Central memory CD8-positive, alpha-beta T cell (primary cell): ENCODE measurements at places on chromosomes 5 and 9.

- no peak for DNase-seq
- H3K36me3 ChIP-seq = no peaks in the 10 kb centered on the region
- no peak overlapping the region for H3K27ac ChIP-seq
- no peak overlapping the region for H3K4me3 ChIP-seq
These were observed 150.4 kb upstream of the POU5F2 start for GRCh38 chr5:93891491-93892480.

DNA sequence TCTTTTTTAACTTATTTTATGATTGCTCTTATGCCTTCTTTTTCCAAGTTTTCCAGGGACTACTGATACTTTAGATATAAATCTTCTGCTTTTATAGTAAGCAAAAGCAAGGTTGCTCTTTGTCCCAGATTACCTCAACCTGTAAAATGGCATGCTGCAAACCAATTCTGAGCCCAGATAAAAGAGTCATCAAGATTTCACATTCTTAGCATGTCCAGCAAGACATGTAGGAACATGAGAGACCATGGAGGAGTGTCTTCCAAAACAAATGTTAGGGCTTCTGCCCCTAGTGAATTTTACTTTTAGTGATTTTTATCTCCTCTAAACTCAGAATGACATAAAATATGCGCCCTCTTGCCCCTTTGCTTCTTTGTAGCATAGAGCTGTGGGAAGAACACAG is 7.0 kb upstream of the CDC20B start:
- H3K27me3 ChIP-seq = peaks cover 90% of the 10 kb centered on the region
- H3K27ac ChIP-seq = no peak overlapping the region
- H3K4me1 ChIP-seq = peaks cover 15% of the 10 kb centered on the region
- H3K36me3 ChIP-seq = no peaks in the 10 kb centered on the region

DNA sequence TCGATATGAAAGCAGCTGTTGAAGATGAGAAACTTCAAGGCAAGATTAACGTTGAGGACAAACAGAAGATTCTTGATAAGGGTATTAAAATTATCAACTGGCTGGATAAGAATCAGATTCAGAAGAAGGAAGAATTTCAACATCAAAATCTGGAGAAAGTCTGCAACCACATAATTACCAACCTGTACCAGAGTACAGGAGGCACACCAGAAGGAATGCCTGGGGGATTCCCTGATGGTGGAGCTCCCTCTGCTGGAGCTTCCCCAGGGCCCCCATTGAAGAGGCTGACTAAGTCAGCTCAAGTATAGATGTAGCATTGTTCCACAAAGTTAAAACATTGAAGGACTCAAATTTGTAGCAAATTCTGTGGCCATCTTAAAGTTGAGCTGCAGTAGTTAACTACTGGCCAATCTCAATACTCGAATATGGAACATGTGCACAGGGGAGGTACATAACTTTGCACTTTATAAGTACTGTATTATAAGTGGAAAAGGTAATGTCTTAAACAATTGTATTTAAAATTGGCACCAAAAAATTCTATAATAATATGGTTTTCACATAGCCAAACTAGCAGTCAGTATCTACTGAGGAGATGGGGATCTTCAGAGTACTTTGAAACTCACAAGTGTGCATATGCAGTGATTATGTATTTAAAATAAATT is 237.5 kb downstream of the CHSY3 start:
- H3K4me3 ChIP-seq = no peak overlapping the region
- H3K4me1 ChIP-seq = no peaks in the 10 kb centered on the region
- DNase-seq = no peak
- no peak overlapping the region for H3K27ac ChIP-seq
- H3K27me3 ChIP-seq = no peaks in the 10 kb centered on the region

DNA sequence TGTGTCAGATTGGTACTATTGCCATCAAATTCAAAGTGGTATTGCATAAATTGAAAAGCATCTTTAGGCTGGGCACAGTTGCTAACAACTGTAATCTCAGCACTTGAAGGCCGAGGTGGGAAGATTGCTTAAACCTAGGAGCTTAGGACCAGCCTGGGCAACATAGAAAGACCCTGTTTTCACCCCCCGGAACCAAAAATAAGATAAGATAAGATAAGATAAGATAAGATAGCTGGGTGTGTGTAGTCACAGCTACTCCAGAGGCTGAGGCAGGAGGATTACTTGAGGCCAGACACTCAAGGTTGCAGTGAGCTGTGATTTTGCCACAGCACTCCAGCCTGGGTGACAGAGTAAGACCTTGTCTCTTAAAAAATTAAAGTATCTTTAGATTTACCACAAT is 297.9 kb upstream of the SEMA6A start:
- DNase-seq = no peak
- no peak overlapping the region for H3K27ac ChIP-seq
- peaks cover 1% of the 10 kb centered on the region for H3K36me3 ChIP-seq
- H3K27me3 ChIP-seq = no peaks in the 10 kb centered on the region
- H3K4me1 ChIP-seq = no peaks in the 10 kb centered on the region

- H3K27ac ChIP-seq = no peak overlapping the region
- H3K36me3 ChIP-seq = no peaks in the 10 kb centered on the region
- H3K4me3 ChIP-seq = no peak overlapping the region
- no peaks in the 10 kb centered on the region for H3K27me3 ChIP-seq
- H3K4me1 ChIP-seq = peaks cover 10% of the 10 kb centered on the region
These were observed 43.0 kb upstream of the HSD17B4 start for GRCh38 chr5:119409235-119409815.

- H3K4me3 ChIP-seq = no peak overlapping the region
- no peaks in the 10 kb centered on the region for H3K27me3 ChIP-seq
- no peak overlapping the region for H3K27ac ChIP-seq
- no peak for DNase-seq
- no peaks in the 10 kb centered on the region for H3K4me1 ChIP-seq
- no peaks in the 10 kb centered on the region for H3K36me3 ChIP-seq
These were observed 39.2 kb upstream of the ELOVL7 start for GRCh38 chr5:60883229-60883628.

DNA sequence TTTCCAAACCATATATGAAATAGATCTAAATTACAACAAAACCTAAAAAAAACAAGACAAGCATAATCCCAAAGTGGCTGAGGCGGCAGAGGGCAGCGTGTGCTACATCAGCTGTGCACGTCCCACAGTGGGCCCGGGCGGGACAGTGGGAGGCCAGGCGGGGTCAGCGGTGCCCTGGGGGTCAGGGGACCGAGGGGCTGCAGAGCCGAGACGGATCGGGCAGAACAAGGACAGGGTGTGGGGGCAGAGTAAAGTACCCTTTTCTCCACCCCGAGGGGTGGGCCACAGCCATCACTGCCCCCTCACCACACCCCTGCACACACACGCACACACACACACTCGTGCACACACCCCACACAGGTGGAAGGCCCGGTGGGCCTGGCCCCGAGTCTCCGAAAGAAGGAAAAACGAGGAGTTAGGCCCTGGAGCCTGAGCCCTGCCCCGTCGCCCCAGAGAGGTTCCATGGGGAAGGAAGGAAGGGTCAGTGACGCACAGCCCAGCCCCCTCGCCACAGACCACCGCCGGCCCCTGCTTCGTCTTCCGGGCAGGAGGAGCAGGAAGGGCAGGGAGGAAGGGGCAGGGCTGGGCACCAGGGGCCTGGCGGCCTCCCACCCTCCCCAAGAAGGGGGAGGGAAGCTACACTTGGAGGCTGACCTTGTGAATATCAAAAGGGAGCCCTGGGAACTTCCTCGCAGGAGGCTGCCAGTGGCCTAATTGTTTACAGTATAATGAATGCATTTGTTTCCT is 49.6 kb upstream of the UBAC1 start:
- H3K4me3 ChIP-seq = no peak overlapping the region
- H3K36me3 ChIP-seq = peaks cover 10% of the 10 kb centered on the region
- no peaks in the 10 kb centered on the region for H3K27me3 ChIP-seq
- no peak for DNase-seq

DNA sequence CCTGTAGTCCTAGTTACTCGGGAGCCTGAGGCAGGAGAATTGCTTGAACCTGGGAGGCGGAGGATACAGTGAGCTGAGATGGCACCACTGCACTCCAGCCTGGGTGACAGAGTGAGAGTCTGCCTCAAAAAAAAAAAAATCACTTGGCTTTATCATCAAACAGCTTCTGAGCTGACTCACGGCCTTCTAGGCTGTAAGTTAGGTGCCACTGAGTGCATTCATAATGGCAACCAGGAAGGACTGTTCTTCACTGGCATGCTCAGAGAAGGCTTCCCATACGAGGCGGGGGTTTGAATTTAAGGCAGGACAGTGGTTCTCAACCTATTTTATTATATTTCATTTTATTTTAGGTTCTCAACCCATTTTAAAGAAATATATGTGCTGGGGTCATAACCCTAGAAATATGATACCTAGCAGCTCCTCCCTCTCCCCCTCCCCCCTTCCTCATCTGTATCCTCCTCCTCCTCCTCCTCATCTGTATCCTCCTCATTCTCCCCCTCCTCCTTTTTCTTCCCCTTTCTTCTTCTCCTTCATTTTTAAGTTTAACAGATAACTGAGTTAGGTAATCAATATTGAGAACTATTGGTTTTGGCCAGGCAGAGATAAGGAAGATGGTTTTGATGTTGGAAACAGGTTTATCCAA is 19.0 kb upstream of the LHFPL2 start:
- H3K4me1 ChIP-seq = no peaks in the 10 kb centered on the region
- no peaks in the 10 kb centered on the region for H3K36me3 ChIP-seq
- no peak for DNase-seq

GRCh38 chr9:114503522-114504340 is 1.5 kb downstream of the WHRN start:
- peaks cover 37% of the 10 kb centered on the region for H3K4me1 ChIP-seq
- no peak for DNase-seq
- peak overlapping the region; percentile 93 for H3K27ac ChIP-seq
- peaks cover 10% of the 10 kb centered on the region for H3K36me3 ChIP-seq

GRCh38 chr5:9861666-9862256 is 231.6 kb upstream of the TAS2R1 start:
- H3K27ac ChIP-seq = no peak overlapping the region
- H3K36me3 ChIP-seq = peaks cover 3% of the 10 kb centered on the region
- no peak overlapping the region for H3K4me3 ChIP-seq

- peak overlapping the region; percentile 94 for H3K27ac ChIP-seq
- H3K4me3 ChIP-seq = peak overlapping the region; percentile 78
- H3K4me1 ChIP-seq = peaks cover 34% of the 10 kb centered on the region
- peak; percentile 68 for DNase-seq
- peaks cover 11% of the 10 kb centered on the region for H3K36me3 ChIP-seq
These were observed 6.8 kb downstream of the MRPL36 start for GRCh38 chr5:1792842-1793266.

GRCh38 chr9:126295082-126295477 is 31.5 kb upstream of the MVB12B start:
- no peaks in the 10 kb centered on the region for H3K36me3 ChIP-seq
- no peaks in the 10 kb centered on the region for H3K4me1 ChIP-seq
- no peak overlapping the region for H3K27ac ChIP-seq
- H3K27me3 ChIP-seq = peaks cover 46% of the 10 kb centered on the region
- H3K4me3 ChIP-seq = no peak overlapping the region

GRCh38 chr9:136934277-136934676 is 10.3 kb downstream of the FBXW5 start:
- peak overlapping the region; percentile 41 for H3K27ac ChIP-seq
- H3K4me1 ChIP-seq = peaks cover 15% of the 10 kb centered on the region
- peaks cover 7% of the 10 kb centered on the region for H3K36me3 ChIP-seq
- no peak for DNase-seq

- no peaks in the 10 kb centered on the region for H3K4me1 ChIP-seq
- H3K36me3 ChIP-seq = no peaks in the 10 kb centered on the region
- no peak overlapping the region for H3K27ac ChIP-seq
- DNase-seq = no peak
These were observed 245.4 kb downstream of the FBXL17 start for GRCh38 chr5:108136493-108136892.

DNA sequence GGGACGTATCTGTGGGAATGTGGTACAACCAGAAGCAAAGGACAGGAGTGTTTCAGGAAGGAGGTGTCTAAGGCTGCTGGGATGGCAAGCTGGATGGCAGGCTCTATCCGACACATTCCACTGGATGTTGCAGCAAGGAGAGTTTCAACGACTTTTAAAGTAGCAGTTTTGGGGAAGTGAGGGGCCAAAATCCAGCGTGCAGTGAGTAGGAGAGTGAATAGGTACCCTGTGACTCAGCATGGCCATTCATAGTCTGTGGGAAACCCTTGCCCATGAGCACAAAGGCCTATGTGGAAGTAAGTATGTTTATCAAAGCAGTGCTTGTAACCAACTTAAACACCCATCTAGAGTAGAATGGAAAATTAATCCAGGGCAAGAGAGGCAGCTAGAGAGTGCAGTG is 664.7 kb downstream of the ACTL7B start:
- H3K4me1 ChIP-seq = no peaks in the 10 kb centered on the region
- no peak overlapping the region for H3K27ac ChIP-seq
- no peaks in the 10 kb centered on the region for H3K27me3 ChIP-seq
- H3K4me3 ChIP-seq = no peak overlapping the region

DNA sequence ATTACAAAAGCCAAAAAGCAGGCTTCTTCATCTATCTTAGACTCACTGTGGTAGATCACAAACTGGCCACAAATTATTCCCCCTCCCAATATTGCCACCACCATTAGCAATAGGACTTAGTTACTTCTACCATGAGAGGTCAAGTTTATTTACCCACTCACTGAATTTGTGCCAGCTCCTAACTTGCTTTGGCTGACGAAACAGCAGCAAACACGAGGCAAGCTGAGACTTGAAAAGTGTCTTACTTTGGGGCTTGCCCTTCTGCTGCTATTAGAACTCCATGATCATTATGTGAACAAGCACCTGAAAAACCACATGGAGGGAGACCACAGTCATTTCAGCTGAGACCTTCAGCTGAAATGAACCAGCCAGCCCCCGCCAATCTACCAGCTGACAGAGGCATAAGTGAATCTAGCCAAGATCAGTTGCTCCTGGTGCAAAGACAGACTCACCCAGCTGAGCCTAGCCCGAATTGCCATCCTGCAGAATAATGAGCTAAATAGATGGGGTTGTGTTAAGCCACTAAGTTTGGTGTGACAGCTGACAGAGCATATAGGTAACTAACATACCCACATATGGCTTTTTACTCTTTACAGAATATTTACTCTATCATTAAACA is 5.7 kb downstream of the WDR41 start:
- H3K27ac ChIP-seq = no peak overlapping the region
- no peak for DNase-seq
- peaks cover 3% of the 10 kb centered on the region for H3K36me3 ChIP-seq
- H3K4me3 ChIP-seq = no peak overlapping the region
- peaks cover 7% of the 10 kb centered on the region for H3K4me1 ChIP-seq

- H3K4me1 ChIP-seq = no peaks in the 10 kb centered on the region
- H3K4me3 ChIP-seq = no peak overlapping the region
- peaks cover 2% of the 10 kb centered on the region for H3K36me3 ChIP-seq
These were observed 114.9 kb upstream of the PRLR start for GRCh38 chr5:35345222-35345621.

DNA sequence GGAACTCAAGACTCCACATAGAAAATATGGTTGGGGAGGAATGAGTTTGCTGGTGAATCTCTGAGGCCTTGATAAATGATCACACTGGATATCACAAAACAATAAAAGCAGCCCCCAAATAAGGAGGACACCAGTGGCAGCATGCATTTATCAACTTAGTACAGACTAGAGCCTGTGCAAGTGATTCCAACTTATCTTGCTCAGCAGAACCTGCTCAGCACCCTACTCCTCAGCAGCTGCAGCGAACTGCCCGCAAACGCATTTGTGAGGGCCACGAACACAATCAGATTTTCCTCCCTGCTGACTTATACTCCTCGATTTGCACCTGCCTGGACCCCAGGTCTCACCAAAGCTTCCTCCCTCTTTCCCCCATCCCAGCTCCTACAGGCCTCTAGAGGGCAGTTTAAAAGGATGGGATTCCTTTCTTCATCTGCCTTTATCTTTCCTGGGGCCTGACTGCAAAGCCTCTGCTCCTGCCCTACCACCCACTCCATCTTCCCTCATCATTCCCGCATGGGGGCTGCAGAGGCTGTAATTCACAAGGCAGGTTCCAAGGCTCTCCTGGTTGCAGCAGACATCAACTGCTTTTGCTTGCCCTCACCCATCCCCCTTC is 41.2 kb downstream of the ANKS6 start:
- H3K4me3 ChIP-seq = no peak overlapping the region
- no peak for DNase-seq
- no peaks in the 10 kb centered on the region for H3K27me3 ChIP-seq
- no peak overlapping the region for H3K27ac ChIP-seq
